ENCODE measurements at places on chromosomes 4 and X. TPM values are rescaled to one million over a fixed set of nuclear protein-coding genes. Genes with fewer than 3 reads are reported as not detected.
A peak's percentile ranks its signal among the peaks of the same experiment; 100 is the strongest.

DNA sequence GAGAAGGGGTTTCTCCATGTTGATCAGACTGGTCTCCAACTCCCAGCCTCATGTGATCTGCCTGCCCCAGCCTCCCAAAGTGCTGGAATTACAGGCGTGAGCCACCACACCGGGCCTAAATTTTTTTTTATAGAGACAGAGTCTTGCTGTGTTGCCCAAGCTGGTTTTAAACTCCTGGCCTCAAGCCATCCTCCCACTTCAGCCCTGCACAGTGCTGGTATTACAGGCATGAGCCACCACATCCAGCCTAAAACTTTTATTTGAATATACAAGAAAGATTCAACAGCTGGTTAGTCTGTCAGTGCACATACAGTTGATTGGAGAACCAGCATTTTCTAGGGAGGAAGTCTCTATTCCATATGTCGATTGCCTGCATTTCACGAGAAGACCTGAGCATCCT, 91.2 kb downstream of the LRP2BP start:
- no peak for DNase-seq

GRCh38 chrX:11189097-11189496, 78.0 kb downstream of the HCCS start:
- no peak for DNase-seq

DNA sequence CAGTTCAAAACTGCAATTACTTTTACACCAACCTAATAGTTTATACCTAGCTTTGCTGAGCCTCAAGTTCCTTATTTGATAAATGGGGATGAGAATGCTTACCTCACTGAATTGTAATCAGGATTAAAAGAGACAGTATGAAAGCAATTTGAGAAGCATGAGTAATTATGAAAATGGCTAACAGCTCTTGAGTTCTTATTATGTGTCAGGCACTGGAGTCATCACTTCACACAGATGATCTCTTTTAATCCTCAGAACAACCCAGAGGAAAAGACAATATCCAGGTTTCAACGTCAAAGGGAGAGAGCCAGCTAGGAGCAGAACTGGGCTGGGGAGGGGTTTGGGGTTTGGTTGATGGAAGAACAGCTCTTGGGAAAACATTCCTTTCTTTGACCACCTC, 221.0 kb upstream of the NWD2 start:
- no peak for DNase-seq

STK32B gene
- total RNA-seq = 2.2 TPM

GRCh38 chr4:26361297-26361696, 40.5 kb downstream of the RBPJ start:
- no peak for DNase-seq

SLC9B1 gene
- total RNA-seq = 4.6 TPM

STOX2 gene
- total RNA-seq = 27.5 TPM

GABRQ gene
- total RNA-seq = 0.09 TPM

- DNase-seq = no peak
Measured at GRCh38 chrX:47181301-47181700, 12.3 kb upstream of the UBA1 start.

DNA sequence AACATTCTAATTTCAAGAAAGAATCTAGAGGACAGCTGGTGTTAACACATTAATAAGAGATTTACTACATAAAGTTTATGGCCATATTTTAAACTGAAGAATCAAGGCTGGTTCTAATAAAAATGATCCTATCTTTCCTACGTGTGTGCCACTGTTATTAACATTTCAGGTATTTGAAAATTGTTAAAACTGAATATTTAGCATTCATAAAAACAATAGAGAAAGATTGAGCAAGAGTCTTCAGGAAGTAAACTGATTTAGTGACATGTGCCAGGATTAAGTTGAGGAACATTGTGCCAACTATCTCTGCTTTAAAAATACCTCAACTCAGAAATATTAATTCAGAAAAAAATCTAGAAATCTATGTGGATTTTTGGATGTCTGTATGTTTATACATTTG, 810.1 kb downstream of the FAT4 start:
- DNase-seq = peak; percentile 7

SYNPO2 gene
- total RNA-seq = 14.8 TPM

MAGEB10 gene
- total RNA-seq = not detected

- DNase-seq = peak; percentile 91
Measured at GRCh38 chr4:124903995-124904722, 191.6 kb upstream of the ANKRD50 start.

DNA sequence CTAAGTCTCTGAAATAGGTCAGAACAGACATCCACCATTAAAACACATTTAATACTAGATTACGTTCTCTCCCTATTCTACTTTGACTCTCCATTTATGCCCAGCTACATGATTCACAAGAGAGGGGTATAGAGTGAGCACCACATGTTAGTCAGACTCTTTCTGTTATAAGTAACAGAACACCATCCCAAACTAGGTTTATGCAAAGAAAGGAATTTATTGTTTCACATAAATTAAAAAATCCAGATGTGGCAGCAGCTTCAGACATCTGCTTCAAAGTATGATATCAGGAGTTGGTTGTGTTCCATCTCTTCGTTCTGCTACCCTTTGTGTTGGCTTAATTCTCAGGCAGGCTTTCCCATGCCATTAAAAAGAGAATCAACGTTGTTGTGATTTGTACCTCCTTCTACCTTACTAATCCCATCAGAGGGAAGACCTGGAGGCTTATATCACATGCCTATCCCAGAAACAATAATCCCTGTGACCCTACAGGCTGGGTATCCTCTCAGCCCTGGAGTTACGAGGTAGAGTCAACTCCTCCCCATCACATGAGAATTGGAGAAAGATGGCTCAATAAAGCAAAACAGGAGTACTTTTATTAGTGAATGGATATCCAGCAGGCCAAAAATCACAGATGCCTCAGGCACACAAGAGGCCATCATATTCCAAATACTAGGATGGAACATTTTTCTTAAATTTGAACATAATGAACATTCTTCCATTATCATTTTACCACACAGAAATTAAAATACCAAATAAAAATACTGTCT, 163.2 kb downstream of the SLC7A11 start:
- DNase-seq = no peak

GRCh38 chrX:149629730-149630387, 1.7 kb downstream of the TMEM185A start:
- no peak for DNase-seq
